ENCODE measurements at places on chromosomes 6 and 20.

DNA sequence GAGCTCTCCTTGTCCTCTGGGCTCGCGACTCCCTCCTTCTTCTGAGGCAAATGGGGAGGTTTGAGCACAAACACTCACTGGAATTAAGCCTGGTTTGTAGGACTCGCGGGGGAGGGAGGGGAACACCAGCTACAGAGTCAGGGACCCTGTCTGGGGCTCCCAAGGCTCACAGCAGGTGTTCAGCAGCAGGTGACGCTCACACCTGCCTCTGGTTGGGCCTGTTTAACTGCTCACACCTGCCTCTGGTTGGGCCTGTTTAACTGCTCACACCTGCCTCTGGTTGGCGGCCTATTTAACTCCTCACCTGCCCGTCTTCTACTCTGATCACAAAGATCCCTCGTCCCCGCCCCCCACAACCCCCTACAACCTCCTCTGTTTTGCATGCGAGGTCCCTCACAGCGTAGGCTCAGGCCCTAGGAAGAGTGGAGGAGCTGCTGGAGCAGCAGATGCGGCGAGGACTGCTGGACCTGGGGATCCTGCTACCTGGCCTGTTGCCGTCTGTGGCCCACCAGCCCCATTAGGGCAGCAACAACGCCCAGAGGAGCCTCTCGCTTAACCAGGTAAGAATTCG lies 181.9 kb downstream of the ERMARD start:
- no peak for DNase-seq

DNA sequence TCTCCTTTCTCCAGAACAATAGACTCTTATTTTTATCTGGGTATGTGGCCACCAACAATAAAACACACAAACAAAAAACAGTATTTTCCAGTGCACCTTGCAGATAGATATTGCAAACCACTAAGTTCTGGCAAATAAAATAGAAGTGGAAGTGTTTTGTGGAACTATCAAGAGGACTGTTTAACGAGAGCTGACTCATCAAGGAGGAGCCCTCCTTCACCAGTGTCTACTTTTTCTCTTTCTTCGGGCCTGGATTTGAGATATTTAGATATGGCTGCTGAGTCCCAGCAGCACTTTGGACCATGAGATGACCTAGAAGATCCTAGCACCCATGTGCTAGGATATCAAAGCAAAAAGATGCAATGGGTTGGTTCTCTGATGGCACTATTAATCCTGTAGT lies 154.7 kb downstream of the AIG1 start:
- DNase-seq, result no peak

DNA sequence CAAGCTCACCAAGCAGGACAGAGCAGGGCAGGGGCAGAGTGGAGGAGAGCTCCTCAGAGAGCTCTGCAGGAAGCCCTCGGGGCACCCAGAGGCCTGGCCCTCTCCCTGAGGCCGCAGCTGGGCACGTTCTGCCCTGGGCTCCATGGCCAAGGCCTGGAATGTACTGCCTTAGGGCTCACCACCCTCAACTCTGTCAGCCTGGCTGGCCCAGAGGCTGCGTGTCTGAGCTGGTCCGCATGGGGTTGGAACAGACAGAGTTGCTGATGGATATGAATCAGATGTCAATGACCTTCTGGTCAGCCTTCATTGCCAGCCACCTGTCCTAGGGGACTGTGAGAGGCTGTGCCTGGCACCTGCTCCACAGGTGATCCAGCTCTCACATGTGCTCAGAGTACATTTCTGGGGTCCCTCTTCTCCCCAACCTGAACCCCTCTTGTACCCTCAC lies 33.2 kb upstream of the PCMTD2 start:
- no peak for DNase-seq

DNA sequence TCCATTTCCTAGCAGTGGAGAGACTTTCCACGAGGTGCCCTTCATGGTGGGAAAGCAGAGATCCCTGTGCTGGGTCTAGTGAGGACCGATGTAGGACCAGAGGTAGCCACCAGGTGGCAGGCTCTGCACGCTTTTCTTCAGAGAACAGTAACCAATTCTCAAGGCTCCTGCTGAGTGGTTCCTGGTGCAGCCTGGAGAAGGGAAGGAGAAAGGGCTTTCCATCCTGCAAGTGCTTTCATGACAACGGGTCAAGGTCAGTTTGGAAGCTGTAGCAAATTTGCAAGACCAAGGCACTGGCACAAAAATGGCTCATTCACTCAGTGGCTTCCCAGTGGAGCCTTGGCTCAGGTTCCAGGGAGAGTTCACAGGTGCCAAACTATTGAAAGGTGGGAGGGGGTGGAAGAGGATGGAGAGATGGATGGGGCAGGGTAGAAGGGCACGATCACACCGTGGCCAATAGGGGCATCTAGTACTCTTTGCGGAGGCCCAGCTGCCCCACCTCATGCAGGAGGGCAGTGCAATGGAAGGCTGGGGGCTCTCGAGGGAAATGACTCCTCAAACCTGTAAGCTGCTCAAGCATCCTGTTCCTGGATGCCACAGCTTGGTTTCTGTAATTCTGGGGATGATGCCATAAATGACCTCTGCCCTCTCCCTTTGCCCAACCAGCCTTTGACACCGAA lies 25.5 kb upstream of the KCNK16 start:
- peak; percentile 18 for DNase-seq

DNA sequence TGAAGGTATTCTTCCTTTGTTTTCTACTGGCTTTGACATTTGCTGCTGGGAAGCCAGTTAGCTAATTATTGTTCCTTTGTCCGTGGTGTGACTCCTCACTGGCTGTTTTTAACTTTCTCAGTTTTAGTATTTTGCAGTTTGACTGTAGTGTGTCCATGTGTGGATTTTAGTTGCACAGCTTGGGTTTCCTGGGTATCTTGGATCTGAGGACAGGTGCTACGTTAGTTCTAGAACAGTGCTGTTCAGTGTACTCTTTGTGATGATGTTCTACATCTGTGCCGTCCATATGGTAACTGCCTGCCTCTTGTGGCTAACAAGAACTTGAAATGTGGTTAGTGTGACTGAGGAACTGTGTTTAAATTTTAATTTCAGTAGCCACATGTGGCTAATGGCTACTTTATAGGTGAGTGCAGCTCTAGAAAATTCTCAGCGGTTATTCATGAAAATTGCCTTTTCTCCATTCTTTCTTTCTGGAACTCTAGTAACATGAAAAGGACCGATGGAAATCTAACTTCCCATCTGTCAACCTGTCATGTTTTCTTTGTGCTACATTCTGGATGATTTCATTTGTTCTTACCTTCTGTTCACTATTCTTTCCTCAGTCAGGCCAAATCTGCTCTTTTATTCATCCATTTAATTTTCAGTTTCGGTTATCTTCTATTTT lies 7.4 kb downstream of the SNX9 start:
- no peak for DNase-seq

DNA sequence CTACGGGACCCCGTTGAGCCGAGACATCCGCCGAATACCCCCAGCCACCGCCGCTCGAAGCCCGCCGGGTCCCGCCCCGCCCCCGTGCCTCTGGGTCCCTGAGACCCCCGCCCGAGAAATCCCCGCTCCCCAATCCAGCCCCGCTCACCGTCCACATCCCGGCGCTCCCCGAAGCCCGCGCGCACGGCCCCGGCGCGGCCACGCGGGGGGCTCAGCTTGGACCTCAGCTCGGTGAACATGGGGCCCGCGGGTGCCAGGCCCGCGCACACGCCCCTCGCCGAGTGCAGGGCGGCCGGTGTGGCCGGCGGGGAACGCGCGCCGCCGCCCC lies 249 bp downstream of the SAMD10 start:
- DNase-seq, result no peak

- no peak for DNase-seq
Observed at GRCh38 chr20:11362450-11362849, 555.2 kb upstream of the BTBD3 start.

DNA sequence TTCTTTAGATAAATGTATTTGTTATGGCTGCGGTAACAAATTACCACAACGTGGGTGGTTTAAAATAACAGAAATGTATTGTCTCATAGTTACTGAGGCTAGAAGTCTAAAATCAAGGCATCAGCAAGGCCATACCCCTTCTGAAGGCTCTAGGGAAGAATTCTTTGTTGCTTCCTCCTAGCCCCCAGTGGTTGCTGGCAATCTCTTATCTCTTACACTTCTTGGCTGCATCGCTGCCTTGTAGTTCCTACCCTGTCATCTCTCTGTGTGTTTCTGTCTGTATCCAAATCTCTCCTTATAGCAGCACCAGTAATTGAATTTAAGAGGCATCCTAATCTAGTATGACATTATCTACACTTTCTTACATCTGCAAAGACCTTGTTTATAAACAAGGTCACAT lies 534.7 kb downstream of the PHF3 start:
- no peak for DNase-seq

DNA sequence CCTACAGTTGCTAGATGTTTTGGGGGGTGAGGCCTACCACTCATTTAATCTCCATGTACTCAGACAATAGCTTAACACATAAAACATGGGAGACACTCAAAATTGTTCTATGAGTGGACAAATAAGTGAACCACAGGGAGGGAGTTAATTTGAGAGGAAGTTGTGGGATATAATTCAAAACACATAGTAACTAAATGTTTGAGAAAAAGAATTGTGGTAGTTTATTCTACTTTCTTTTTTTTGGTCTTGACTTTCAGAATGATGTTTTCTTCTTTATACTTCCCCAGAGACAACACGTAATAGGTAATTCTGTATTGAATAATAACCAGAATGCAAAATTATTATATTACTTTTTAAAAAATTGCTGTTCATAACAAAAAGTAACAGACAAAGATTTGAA lies 453.8 kb downstream of the RFPL4B start:
- DNase-seq, result no peak

GRCh38 chr20:40278673-40279072 lies 410.4 kb downstream of the MAFB start:
- DNase-seq, result no peak

DNA sequence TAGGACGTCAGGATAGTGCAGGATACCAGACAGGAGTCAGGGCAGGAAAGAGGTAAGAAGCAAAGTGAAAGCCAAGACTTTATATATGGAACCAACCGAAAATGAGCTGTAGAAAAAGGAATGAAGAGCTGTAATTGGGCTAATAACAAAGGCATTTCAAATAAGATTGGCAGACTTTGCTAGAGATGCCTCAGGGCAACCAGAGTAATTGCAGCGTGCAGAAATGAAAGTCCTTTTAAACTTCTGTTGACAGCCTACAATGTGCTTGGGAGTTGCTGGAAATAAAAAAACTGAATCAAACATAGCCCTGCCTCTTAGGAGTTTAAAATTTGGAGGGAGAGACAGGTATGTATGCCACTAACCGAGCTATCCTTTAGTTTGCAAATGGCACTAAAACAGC lies 56.4 kb upstream of the NKX2-4 start:
- DNase-seq, result no peak

DNA sequence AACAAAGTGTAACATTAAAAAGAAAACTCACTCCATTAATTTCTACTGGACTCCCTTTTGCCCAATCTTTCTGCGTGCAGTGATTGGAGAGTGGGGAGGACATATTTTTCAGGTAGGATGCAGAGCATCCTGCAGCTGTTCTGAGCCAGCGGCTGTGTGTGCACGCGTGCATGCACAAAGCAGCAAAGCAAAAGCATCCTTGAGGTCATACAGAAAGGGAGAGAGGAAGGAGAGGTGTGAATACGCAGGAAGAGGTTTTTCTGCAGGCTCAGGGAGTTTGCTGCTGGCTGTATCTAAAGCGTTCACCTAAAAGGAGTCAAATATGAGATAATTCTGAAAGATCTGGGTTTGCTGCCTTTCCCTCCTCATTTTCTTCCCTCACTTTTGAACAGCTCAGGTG lies 108.4 kb downstream of the HUS1B start:
- no peak for DNase-seq

DNA sequence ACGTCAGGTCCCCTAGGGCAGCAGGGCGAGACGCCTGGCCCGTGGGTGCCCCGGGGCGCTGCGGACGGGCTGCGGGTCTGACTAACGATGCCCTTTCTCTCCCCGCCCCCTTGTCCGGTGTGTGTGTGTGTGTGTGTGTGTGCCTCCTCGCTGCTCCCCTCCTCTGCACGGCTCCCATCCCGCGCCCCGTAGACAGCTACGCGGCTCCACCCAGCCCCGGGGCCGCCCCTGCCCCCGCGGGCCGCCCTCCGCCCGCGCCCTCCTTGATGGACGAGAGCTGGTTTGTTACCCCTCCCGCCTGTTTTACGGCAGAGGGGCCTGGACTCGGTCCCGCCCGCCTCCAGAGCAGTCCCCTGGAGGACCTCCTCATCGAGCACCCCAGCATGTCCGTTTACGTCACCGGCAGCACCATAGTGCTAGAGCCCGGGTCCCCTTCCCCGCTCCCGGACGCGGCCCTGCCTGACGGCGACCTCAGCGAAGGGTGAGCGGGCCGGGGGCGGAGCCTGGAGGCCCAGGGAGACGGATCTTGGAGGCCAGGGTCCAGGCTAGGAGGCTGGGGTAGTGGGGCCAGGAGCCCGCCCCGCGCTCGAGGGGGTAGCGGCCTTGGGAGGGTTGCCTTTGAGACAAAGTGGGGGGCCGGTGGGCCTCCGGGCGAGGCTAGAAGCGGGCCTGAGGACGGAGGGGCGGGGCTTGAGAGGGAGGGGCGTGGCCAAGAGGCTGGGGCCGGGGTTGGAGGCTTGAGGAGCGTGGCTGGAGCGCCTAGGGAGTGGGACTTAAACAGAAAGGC lies 5.1 kb downstream of the TP53INP2 start:
- peak; percentile 52 for DNase-seq

GRCh38 chr20:36532388-36532787 lies 8.9 kb upstream of the MYL9 start:
- no peak for DNase-seq

DNA sequence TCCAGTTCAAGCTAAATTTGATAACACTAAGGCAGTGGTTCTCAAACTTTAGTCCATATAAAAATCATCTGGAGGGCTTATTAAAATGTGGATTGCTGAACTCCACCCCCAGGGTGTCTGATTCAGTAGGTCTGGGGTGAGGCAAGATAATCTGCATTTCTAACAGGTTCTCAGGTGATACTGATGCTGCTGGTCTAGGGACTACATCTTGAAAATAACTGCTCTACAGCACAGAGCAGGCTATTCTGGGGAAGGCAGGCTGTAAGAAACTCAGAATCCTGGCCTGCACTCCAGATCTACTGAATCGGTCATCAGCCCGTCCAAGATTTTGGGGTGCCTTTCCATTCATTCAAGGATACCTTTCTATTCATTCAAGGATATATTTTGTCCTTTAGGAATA lies 11.5 kb downstream of the CALHM5 start:
- DNase-seq, result no peak

- DNase-seq, result no peak
Observed at GRCh38 chr20:60306551-60306950, 348.3 kb downstream of the CDH26 start.

DNA sequence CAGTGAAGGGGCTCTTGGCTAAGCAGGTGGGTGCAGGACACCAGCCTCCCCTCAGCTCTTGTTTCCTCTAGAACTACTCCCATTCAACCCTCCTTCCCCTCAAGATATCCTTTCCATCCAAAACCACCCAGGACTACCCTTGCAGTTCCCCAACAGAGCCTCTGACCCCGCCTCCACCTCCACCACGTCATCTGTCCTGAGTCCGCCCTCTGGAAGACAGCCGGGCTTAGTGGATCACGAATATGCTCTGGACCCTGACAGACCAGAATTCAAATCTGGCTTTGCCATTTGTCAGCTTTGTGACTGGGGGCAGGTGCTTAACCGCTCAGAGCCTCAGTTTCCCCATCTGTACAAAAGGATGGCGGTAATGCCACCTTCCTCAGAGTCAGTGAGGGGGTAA lies 31.4 kb downstream of the TFEB start:
- no peak for DNase-seq

- DNase-seq, result no peak
Observed at GRCh38 chr6:134585517-134585873, 267.6 kb upstream of the SGK1 start.
